ENCODE measurements at places on chromosomes 5 and 9.
A peak's percentile ranks its signal among the peaks of the same experiment; 100 is the strongest.

DNA sequence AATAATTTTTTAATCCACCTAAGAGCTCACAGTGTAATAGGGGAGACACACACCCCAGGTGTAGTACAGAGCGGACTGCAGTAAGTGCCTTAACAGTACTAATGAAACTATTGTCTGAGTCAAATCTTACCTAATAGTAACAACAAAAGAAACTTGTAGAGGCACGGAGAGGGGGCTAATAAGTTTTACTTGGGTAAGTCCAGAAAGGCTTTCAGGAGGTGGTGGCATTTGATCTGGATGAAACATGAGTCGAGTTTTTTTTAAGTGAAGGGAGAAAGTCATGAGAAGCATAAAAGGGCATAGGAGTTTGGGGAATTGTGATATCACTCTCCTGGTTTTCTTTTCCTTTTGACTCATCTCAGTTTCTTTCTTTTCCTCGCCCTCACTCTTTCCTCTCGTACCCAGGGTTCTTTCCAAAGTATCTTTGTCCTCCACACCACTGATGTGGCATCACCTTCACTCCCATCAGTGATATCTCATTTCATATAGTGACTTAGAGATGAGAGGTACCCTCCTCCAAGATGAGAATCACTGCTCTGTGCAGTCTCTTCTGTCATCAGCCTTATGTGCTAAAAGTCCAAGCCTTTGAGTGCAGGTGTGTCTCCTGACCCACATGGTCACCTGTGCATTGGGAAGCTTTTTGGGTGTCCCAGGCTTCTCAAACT, 2.0 kb downstream of the CTNNA1 start:
- no peak for DNase-seq

DNA sequence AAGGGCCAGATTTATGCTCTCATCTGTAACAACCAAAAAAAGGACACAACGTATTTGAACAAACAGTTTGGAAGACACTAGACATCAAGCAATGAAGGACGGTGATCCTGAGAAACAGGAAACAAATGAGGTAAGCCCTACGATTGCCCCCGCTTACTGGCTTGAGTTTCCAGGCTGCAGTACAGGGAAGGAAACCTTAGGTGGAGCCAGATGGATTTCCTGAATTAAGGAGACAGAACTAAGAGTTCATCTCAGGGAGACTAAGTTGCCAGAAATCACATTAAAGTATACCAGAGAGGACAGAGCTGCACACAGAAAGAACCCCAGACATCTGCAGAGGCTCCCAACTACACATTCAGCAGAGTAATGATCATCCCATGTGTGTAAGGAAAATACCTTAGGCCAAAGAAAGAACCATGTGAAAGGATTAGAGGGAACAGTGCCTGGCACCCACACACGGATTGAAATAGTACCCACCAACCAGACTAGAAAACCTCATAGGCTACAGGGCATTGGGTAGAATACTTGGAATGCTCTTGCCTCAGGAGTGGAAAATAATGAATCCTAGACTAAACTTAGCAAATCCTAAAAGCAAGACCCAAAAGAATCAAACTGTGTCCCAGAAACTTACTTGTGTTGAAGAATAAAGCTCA, 99.3 kb upstream of the NIPBL start:
- DNase-seq, result peak; percentile 26

DNA sequence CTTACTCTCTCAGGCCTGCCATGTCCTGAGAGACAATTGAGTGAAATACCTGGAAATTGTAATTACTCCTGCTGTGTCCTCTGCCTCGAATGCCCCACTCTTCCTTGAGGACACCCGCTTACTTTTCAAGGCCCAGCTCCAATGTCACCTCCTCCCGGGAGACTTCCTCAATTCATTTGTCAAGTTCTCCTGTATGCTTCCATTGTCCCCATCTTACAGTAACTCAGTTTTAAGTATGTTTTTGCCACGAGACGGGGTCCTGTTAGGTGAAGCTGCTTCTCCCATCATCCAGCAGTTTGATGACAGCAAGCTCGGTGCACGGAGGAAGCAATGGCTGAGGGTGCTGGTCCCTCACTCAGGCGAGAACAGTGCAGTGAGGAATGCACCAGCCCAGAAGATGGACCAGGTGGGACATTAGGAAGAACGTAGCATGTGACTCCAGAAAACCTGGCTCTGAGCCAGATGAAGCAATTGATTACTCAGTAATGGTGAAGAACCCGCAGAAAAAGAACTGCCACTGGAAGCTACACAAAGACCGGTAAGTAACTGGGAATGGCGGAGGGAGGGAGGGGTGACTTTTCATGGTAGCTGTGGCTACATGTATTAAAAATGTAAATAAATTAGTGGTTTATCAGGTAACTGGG, 274.8 kb downstream of the DENND1A start:
- no peak for DNase-seq

- no peak for DNase-seq
Observed at GRCh38 chr9:71763832-71764231, 4.5 kb downstream of the CEMIP2 start.

DNA sequence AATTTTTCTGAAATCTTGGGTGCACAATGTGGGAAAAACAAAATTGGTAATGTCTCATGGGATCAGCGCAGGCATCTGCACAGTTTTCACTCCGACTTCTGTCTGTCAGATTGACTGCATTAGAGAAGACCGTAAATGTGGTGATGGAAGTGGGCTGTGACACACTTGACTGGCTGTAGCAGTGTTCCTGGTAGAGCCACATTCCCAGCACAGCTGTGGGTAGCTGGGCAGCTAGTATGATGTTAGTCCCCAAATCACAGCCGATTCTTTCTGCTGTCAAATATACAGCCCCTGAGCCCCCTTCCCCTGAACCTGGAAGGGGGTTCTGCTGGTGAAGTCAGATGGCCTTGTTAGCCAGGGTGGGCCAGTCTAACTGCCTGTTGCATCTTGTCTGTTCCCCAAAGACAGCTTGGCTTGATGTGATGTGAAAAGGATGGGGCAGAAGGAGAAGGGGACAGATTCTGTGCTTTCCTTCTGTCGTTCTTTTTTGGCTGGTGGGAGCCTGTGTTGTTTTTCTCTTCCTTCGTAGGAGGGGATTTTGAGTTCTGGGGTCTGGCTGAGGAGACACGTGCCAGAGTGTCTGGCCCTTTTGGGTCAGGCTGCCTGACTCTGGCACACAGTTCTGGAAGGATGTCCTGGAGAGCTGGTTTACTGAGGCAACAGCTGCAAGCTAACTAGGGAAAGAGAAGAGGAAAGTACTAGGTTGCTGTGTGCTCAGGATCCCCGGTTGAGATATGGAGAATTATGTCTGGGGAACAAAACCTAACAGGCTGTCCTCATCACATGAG, 66.4 kb upstream of the SPRY4 start:
- peak; percentile 35 for DNase-seq

GRCh38 chr5:105807290-105807689, 1863.4 kb downstream of the EFNA5 start:
- no peak for DNase-seq

- no peak for DNase-seq
Observed at GRCh38 chr5:158099571-158100105, 240.7 kb upstream of the CLINT1 start.

DNA sequence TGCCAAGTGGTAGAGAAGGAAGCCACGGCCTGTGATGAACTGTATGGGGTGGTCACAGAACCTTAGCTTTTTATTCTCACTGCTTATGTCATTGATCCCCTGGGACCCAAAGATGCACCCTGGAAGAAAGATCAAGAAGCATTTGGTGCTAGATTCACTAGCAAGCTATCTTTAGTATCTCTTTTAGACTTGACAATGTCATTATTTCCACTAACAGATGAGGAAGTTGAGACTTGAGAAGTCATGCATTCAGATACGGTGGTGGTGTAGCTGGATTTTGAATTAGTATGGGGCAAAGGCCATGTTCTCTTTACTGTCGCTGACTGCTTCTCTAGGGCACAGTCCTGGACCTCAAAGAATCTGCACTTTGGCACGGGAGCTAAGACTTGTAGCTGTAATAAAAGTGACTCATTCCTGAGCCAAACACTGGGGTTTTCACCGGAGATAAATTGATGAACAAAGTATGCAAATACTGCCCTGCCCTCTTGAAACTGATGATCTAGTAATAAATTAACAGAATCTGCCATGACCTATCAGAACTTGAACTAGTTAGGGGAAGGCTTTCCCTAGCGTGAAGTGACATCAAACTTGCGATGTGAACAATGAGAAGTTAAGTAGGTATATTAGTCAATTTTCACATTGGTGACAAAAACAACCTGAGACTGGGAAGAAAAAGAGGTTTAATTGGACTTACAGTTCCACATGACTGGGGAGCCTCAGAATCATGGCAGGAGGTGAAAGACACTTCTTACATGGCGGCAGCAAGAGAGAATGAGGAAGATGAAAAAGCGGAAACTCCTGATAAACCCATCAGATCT, 5.4 kb downstream of the GDA start:
- no peak for DNase-seq

- peak; percentile 48 for DNase-seq
Observed at GRCh38 chr9:133737071-133737773, 930 bp downstream of the SARDH start.

- no peak for DNase-seq
Observed at GRCh38 chr9:124283228-124283814, 25.6 kb downstream of the NEK6 start.

DNA sequence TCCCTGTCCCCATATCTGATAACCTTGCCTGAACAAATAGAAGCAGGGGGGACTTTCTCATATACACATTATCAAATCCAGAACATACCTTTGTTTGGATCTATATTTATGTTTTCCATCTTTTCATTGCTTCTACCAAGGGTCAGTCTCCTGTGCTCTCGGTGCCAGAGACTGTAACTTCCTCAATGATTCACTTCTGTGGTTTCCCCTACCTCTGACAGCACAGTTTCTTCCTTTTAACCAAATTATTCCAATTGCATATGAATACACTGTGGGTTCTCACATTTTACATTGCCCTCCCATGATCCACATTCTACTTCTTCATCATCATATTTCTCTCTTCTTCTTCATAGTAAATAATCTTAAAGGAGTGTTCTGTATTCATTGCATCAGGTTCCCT, 32.2 kb downstream of the NMUR2 start:
- no peak for DNase-seq

- DNase-seq, result peak; percentile 35
Observed at GRCh38 chr5:177404641-177405179, 4.2 kb upstream of the PFN3 start.

- DNase-seq, result peak; percentile 40
Observed at GRCh38 chr9:93427655-93428379, 23.7 kb upstream of the FAM120A start.

DNA sequence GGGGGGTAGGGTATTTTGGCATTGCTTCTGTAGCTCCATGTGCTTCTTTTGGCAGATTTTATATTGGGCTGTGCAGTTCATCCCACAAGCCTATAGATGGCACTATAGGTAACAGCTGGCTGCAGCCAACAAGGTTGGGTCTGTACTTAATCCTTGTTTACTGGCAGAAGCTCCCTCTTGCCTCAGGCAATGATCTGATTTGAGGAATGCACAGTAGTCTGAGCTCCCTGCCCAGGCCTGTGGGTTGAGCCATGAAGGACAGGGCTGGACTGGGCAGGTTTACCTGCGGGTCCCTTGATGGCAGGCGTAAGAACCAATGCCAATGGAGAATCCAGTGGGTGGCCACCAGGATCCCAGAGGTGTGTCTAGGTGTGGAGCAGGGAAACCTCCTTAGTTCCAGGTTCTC, 11.7 kb upstream of the OR1J2 start:
- DNase-seq, result peak; percentile 68

DNA sequence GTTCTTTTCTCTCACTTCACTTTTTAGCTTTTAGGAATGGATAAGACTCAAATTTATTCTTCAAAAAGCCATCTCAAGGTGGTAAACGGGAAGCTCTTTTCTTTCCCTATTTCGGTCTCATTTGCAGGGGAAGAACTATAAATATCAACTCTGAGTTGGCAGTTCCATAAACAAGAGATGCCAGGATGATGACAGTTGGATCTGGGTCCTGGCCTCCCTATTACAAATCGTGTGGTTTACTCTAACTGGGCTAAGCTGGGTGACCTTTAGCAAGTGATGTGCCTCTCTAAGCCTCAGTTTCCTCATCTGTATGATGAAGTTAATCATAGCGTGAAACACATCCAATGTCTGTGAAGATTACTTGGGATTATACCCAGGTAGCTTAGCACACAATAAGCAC, 44.2 kb downstream of the TLE4 start:
- DNase-seq, result no peak

DNA sequence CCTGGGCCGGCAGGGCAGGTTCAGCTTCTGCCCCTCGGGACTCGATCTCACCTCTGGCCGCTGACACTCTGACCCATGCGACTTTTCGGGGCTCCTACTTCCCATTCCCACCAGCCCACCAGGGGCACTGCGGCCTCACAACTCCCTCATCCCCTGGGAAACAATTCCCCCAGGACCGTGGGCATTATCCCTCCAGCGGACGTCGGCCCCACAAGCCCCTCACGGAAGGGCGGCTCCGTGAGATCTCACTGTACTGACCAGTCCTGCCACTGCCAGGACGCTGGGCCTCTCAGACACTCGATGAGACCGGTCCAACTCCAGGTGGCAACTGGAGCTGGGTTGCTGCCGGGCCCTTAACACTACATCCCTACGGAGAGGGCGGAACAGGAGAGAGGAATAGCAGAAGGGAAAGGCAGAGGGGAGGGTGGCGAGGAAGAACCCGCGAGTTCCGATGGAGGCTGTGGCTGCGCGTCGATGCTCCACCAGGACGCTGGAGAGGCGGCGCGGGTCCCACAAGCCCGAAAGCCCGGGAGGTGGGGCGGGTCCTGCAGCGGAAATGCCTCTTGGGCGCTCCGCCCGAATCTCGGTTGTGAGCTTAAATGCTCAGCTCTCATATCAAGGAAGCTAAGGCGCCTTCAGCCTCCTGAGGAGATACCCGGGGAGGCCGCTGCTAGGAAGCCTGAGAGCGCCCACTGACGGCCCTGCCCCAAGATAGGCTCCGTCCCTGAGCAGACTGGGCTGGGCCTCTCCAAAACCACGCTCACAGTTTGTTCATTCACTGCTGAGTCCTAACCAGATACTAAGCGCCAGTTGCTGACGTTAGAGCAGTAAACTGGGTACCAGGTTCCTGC, 36.3 kb downstream of the VCP start:
- no peak for DNase-seq

DNA sequence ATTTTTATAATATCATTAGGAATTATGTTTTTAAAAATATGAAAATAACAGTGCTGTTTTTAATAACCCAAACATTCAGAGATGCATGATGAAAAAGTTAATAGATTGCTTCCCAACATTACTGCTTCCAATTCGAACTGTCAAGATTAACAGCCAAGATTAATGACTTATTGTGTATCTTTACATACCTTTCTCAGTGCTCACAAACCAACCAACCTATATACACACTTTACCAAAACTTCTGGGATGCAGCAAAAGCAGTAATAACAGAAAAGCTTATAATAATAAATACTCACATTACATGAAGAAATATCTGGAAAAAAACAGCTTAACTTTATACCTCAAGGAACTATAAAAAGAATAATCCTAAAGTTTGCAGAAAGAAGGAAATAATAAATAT, 82.1 kb downstream of the TMEM232 start:
- DNase-seq, result no peak

- no peak for DNase-seq
Observed at GRCh38 chr9:15867334-15867733, 314.5 kb downstream of the CCDC171 start.

DNA sequence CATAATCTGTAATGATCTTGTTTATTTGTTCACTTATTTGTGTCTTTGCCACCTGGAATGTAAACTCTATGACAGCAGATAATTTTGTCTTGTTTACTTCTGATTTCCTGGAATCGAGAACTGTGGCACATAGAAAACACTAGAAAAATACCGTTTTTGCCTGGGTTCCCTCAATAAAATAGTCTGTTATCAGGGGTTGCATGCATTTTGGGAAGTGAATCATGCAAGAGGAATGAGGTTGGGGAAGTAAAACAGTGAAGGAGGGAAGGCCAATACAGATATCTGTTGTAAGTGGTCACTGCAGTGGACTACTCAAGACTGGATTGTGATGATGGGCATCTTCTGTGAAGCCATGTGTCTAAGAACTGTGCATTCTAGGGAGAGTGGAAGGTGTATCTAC, 45.2 kb upstream of the IL6ST start:
- DNase-seq, result no peak

Data from BE2C (cell line).